ENCODE measurements at places on chromosomes 5 and 9. TPM values are rescaled to one million over a fixed set of nuclear protein-coding genes. Genes with fewer than 3 reads are reported as not detected.
A peak's percentile ranks its signal among the peaks of the same experiment; 100 is the strongest.

- no peak for DNase-seq
Measured at GRCh38 chr5:31226651-31227050, 33.2 kb downstream of the CDH6 start.

GRCh38 chr5:171628633-171628974 is 157.0 kb upstream of the SMIM23 start:
- no peak for DNase-seq

DNA sequence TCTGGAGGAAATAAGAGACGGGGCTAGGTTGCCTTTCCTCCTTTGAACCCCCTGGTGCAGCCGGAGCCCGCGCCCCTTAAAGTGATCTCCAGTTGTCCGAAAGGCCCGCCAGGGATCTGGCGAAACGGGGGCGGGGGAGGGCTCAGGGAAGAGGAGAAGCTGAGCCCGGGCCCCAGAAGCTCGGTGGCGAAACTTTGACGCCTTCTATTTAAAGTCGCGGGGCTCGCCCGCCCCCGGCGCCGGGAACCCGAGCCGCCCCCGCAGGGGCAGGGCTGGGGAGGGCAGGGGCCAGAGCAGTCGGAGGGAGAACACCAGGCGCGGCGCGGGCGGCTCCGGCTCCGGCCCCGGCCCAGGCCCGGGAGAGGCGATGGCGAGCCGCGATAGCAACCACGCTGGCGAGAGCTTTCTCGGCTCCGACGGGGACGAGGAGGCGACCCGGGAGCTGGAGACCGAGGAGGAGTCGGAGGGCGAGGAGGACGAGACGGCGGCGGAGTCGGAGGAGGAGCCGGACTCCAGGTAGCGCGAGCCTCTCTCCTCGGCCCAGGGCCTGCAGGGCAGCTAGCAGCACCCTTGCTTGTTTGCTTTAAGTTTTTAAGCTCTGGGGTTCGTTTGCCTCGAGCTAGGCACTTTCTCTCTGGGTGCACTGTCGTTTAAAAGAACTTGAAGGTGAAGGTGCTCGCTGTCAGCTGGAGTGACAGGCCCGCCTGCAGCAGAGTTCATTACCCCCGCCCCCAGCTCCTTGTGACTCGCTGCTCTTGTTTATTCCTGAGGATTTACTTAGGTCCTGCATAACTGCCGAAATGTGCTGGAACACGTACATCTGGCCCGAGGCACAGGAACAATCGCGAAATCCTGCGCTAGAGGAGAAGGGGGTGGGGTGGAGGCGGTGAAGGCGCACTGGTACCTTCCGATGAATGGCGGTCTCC is at the start of gene CMYA5:
Gene CMYA5 (plus strand): TSS at position 296 of the 926 bp plus-strand sequence. CDS start 72 bp downstream, at position 368.
- DNase-seq, result no peak

DNA sequence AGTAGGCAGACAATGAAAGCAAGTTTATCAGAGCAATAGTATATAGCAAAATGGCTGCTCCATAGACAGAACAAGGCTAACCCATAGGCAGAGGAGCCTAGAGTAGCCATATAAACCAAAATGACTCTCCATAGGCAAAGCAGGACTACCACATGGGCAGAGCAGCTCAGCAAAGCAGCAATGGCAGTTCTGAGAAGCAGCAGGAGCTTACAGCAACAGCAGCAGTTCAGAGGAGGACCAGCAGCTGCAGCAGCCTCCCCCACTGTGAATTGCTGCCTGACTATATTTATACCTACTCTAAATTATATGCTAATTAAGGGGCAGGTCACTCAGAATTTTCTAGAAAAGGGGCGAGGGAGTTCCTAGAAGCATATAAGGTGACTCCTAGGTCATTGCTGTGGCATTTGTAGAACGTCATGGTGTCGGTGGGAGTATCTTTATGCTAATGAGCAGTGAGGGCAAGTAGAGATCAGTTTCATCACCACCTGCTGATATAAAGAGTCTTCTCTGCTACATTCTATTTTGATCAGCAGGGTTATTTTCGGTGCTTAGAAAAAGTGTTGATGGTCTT is 1115.5 kb downstream of the DTWD2 start:
- DNase-seq, result no peak

DNA sequence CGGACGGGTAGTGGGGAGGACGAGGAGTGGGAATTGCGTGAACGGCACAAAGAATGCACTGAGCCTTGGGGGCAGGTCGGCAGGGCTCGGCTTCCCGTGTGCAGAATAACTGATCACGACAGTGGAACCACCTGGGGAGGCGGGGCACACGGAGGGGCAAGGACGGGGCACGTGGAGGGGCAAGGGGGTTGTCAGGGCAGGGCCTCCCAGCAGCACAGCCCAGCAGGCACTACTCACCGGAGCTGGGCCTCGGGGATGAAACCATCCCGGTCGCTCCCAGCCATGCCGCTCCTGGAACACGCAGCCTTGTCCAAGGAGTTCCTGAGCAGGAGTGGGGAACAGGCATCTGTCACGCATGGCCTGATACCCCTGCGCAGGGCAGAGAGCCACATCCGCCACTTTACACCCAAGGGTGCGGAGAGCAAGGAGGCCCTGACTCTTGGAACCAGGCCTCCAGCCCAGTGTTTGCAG is 33.4 kb downstream of the SARDH start:
- no peak for DNase-seq

DNA sequence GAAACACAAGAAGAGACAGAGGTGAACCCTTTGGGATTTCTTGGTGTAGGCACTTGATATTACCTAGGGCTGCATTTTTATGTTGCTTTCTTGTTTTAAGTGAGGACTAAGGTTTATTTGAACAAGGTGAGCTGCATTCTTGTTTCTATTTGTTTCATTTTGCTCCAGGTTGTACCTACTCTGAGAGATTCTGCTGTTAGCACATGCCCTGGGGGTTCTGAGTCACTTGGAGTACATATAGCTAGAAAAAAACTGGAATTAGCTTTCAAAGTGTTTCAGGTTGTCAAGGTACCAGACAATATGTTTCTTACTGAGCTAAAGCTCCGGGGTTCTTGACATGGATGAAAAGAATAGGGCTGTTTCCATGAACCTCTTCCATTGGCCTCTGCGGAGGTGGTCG is 299.4 kb downstream of the ICE1 start:
- no peak for DNase-seq

DNA sequence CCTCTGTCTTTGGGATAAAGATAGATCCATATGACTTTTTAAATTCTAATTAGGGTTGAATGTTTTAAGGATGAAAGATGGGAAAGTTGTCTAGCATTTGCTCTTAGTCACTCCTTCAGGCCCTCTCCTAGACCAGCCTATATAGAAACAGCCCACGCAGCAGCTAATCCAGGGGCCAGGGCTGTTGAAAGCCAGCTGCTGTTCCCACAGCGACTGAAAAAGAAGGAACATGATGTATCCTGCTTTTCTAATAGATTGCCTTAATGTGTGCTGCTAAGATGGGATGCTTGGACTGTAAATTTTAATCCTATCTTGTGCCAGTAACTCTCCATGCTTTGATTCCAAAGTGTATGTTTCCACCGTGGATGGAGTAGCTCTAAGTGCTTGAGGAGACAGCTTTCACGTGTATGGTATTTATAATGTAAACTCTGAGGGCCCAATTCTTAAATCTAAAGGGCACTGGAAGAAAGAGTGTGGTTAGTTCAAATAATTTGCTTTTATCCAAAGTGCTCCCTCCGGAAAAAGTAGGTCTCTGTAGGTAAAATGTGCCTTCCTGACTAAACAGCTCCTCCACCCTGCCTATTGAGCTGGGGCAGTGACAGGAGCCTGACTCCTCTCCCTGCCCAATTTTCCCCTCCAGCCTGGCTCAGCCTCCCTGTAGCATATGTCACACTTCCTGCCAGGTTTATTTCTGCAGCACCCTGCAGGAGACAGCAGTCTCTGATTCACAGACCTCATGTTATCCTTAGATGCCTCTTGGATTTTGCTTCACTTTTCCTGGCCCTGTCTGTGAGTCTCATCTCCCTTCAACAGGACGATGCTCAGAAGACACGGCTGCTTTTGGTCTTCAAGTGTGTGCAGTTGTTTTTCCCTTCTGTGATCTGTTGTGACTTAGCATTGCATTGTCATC is 33.2 kb downstream of the SLC36A1 start:
- no peak for DNase-seq

GRCh38 chr9:126146254-126147145 is 180.1 kb upstream of the MVB12B start:
- DNase-seq, result peak; percentile 68

DNA sequence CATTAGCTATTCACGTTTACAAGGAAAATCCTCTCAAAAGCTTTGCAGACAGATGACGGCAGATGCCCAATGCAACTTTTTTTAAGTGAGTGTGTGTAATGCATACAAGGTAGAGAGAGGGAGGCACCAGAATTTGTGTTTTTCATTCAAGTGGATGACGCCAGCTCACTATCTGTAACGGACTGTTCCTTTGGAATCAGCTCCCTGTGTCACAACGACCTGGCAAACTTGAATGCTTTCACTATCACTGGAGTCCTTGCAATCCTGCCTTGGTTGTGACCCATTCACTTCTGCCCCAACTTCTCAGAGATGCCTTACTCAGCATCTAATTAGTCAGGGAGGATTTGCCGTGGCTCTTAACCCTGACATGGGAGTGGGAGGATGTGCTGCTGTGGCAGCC is 148.5 kb downstream of the BNC2 start:
- DNase-seq, result no peak

DNA sequence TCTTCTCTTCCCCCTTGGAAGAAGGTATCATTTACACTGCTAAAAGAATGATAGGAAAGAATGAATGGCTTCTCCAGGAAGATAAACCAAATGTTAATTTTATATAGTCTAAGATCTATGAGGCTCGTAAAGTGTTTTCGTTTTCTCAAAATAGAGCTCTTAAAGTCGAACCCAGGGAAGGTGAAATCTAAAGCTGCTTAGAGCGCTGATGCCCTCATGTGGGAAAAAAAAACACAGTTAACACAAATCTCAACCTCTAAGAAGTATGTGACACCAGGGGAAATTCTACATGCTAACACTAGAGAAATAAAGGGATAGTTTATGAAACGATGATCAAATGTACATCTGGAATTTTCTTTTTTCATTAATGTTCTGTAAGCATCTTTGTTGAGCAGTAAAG is 257.9 kb downstream of the RASEF start:
- no peak for DNase-seq

- DNase-seq, result no peak
Measured at GRCh38 chr5:96088706-96089498, 127.3 kb upstream of the ELL2 start.

DNA sequence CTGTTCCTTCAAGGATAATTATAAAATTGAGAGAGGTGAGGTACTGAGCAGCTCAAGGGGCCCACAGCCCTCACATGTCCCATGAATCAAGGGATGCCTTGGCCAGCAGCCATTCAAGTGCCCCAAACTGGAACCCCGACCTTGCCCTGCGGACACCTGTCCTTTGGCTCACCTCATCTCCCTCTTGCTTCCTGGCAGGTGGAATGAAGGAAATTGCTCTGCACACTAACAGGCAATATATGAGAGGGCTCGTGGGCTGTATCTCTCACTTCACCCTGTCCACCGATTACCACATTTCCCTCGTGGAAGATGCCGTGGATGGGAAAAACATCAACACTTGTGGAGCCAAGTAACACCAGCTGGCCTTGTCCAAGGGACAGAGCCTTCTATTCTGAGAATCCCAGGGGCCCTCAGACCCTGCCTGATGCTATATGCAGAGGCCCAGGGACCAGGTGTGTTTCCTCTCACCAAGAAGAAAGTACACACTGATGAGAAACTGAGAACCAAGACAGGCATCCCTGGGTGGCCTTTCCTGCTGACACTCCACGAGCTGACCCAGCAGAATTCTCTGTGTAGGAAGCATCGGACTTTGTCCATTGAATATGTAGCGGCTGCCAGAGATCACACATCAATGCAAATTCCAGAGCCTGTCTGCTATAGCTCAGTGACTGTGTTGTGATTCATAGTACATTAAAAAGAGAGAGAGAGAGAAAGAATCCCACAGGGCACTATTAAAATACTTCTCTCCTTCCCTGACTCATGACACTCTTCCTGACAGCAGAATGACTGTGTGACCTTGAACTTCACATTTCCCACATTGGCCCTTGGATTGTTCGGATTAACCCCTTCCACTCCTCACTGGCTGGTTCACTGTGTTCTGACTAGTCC is 92.6 kb downstream of the LIFR start:
- no peak for DNase-seq

DNA sequence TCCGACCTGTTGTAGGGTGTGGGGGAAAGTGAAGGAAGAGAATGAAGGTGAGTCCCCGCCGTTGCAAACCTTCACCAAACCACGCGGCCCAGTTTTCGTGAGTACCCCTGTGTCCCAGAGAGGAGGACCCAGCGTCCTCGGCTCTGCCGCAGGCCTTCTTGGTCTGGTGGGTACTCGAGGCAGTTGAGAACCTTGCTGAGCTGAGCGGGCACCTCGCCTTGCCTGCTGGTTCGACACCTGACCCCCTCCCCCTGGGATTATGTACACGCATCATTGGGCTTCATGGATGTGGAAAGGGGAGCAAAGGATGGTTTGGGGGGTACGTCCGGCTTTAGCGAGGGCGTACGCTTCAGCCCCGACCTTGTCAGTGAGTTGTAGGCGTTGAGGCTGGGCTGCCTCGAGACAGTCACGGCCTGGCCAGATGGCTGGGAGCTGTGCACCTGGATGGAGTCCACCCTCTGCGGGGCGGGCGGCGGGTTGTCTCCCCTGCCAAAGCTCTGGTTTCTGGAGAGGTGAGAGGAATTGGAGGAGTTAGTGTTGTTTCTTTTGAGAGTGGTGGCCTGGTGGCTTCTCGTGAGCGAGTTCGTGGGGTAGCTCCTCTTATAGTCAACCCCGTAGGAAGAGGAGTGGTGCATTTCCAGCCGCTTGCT is 128.1 kb downstream of the SEMA6A start:
- no peak for DNase-seq

GRCh38 chr5:72543365-72543764 is 36.2 kb upstream of the ZNF366 start:
- DNase-seq, result no peak

DNA sequence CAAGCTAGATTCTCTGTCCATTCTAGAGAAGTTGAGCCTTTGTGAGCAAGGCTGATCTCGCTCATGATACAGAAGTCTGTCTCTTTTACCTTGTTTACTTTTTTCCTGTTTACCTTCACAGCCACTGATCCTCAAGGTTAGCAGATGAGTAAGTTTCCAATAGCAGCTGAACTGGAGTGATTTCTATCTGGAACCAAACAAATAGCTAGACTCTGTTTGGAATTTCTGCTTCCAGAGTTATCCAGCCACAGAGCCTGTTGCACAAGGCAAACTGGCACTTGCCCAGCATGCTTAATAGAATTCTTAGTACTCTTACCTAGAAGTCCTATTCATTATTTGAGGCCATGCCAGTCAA is 12.8 kb upstream of the PANK3 start:
- DNase-seq, result no peak

GRCh38 chr5:82074950-82075349 is 103.1 kb downstream of the ATG10 start:
- DNase-seq, result no peak

The MEIKIN gene
- not detected for total RNA-seq

The MCC gene
- total RNA-seq, result 5.5 TPM

The WNK2 gene
- not detected for total RNA-seq

The OGN gene
- 16.4 TPM for total RNA-seq

The TAF11L5 gene
- total RNA-seq, result not detected

The FBP2 gene
- not detected for total RNA-seq

The CFAP157 gene
- not detected for total RNA-seq

The NUTM2F gene
- total RNA-seq, result not detected

The SIL1 gene
- total RNA-seq, result 21.8 TPM

The DENND4C gene
- 42.8 TPM for total RNA-seq

The GRXCR2 gene
- not detected for total RNA-seq
